ENCODE measurements at places on chromosomes 7 and 10. TPM values are rescaled to one million over a fixed set of nuclear protein-coding genes. Genes with fewer than 3 reads are reported as not detected.

GNB2 gene
- total RNA-seq: 72.6 TPM

AP4M1 gene
- total RNA-seq: 24.9 TPM

RGS10 gene
- total RNA-seq: 8.2 TPM

TAF6 gene
- 17.5 TPM for total RNA-seq

MEOX2 gene
- total RNA-seq: not detected

SFXN4 gene
- 21.6 TPM for total RNA-seq

POLR2J2 gene
- total RNA-seq: 1.2 TPM

CHAT gene
- not detected for total RNA-seq

INA gene
- 138 TPM for total RNA-seq

CPA1 gene
- not detected for total RNA-seq

LRRC18 gene
- total RNA-seq: not detected

CCDC3 gene
- total RNA-seq: 18.8 TPM

CLIP2 gene
- 113 TPM for total RNA-seq

PHKG1 gene
- 3.7 TPM for total RNA-seq

DIP2C gene
- total RNA-seq: 41.6 TPM

EIF4EBP2 gene
- total RNA-seq: 47.3 TPM

CPXM2 gene
- total RNA-seq: under 0.01 TPM

LLCFC1 gene
- total RNA-seq: not detected

IQCE gene
- total RNA-seq: 17.9 TPM

EGR2 gene
- total RNA-seq: 1.6 TPM

SLC13A1 gene
- not detected for total RNA-seq

MACC1 gene
- 0.41 TPM for total RNA-seq

HILPDA gene
- total RNA-seq: 26.9 TPM

PRSS58 gene
- not detected for total RNA-seq

PCDH15 gene
- total RNA-seq: 6.1 TPM

CALML5 gene
- not detected for total RNA-seq

KNDC1 gene
- 8.2 TPM for total RNA-seq

ACBD7 gene
- 10.6 TPM for total RNA-seq

MYO3A gene
- total RNA-seq: 4.1 TPM

PAX4 gene
- total RNA-seq: not detected

MYL10 gene
- not detected for total RNA-seq

IGF2BP3 gene
- total RNA-seq: 81.5 TPM

OR2A1 gene
- total RNA-seq: not detected

CACNB2 gene
- 10.6 TPM for total RNA-seq

ANKRD30A gene
- not detected for total RNA-seq

MRC1 gene
- 3.7 TPM for total RNA-seq

GIMAP1 gene
- 0.82 TPM for total RNA-seq

AS3MT gene
- total RNA-seq: 13.5 TPM

Measured in frontal cortex (tissue), 4 donors.